ENCODE measurements at places on chromosomes 5 and 9. TPM values are rescaled to one million over a fixed set of nuclear protein-coding genes. Genes with fewer than 3 reads are reported as not detected.

GRCh38 chr5:151357792-151358191 is 10.4 kb upstream of the SLC36A2 start:
- DNase-seq, result no peak

DNA sequence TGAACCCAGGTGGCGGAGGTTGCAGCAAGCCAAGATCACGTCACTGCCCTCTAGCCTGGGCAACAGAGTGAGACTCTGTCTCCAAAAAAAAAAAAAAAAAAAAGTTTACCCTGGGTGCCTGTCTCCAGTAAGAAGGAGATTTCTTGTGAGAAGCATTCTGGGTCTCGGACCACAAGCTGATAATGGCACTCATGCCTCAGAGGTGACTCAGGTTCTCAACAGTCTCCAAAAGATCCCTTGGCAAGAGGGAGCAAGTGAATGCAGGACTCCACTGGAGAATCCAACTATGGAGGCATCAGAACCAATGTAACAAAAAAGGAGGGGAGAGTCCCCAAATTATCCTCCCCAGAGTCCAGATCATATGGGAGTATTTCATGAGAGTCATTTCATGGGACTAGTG is 106.0 kb upstream of the LRRTM2 start:
- DNase-seq, result no peak

Gene SLC6A3
- polyA plus RNA-seq, result 1.3 TPM

Gene LRRC19
- 0.15 TPM for polyA plus RNA-seq

Gene SOWAHA
- not detected for polyA plus RNA-seq
